NCI-H2227 treated with DMSO at 0.1 percent for 48 hours (cell line): ENCODE measurements at places on chromosomes 3 and 15.

DNA sequence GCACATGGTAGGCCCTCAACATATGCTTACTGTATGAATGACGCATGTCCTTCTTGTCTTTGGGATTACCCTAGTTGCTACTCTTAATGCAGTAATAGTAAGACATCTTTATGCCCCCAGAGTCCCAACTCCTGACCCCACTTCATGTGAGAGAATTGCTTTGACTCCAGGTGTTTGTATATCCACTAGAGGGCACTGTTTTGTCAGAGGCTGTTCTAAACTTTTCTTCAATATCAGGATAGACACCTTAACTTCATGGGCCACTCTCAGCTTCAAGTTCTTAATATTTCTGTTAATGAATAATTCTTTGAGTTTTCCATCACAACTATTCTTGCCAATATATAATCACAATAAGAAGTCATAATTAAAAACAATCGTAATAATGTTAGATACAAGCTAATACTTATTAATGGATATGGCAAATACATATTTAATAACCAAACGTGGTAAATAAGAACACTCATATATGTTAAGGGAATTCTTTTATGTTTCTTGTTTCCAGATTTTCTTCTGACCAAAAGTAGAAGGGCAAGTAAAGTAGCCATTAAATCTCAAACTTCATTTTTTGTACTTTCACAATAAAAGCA is 337.2 kb upstream of the DNAJC19 start:
- no peak for DNase-seq

- no peak for DNase-seq
Observed at GRCh38 chr3:151995091-151995490, 121.6 kb downstream of the SUCNR1 start.

GRCh38 chr3:39445927-39446326 is 21.6 kb upstream of the MOBP start:
- no peak for DNase-seq

- no peak for DNase-seq
Observed at GRCh38 chr3:80297720-80298119, 529.9 kb upstream of the ROBO1 start.

GRCh38 chr3:138945709-138946662 is 951 bp downstream of the FOXL2 start:
- no peak for DNase-seq

- no peak for DNase-seq
Observed at GRCh38 chr3:18745472-18745871, 320.3 kb upstream of the SATB1 start.

GRCh38 chr3:169172535-169172934 is 491.0 kb downstream of the MECOM start:
- DNase-seq, result no peak

DNA sequence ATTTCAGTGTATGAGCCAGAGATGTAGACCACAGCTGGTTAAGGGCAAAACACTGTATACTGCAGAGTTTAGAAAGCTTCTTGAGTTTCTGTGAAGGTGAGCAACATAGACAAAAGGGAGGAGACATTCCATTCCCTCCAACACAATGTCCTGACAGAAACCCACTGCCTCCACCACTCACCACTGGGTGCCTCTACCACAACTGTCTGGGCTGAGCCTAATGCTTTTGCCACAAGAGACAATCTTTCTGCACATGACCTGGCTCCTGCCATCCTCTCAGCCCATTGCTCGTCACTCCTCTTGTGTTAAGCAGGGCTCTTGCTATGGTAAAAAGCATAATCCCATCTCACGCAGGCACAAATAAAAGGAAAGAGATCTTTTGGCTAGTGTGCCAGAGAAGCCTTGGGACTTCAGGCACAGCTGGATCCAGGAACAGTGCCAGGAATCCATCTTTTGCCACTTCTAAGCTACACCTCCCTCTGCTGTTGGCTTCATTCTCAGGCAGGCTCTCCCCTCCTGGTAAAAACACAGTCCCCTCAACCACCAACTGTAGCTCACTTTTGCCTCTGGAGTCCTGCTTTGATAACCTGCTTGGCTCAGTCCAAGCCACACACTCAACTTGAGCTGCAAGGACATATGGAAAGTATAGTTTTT is 140.6 kb upstream of the PRR20G start:
- DNase-seq, result no peak

DNA sequence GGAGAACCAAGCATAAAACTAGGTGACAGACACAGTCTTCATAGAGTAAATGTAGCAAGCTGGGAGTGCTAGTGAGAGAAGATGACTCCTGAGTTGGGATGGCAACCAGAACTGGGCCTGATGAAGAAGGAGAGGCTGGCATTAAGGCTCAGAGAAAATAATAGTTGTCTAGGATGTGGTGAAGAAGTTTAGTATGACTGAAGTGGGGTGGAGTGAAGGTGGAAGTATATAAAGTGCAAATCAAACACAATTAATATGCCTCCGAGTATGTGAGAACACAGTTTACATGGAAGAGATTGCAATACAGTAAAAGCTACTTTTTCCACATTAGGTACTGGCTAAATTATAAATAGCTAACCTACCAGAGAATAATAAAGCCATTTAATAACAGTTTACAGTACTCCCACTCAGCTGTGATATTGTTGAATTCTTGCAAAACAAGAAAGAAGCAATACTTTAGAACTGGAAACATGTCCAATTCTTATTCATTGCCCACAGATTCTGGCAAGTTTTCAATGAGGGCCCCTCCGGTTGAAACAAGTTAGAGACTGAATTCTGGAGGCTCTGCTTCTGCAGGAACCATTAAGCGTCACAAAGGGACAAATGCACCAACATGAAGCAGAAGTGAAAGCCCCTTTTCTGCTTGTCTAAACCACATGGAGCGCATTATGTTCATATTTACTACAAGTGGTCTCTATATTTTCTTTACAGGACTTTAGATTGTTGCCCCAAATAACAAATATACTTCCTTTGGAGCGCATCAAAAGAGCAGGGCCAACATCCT is 243.7 kb downstream of the SLC9A9 start:
- no peak for DNase-seq

GRCh38 chr3:71791634-71792033 is 6.7 kb upstream of the PROK2 start:
- no peak for DNase-seq

GRCh38 chr3:132332508-132332907 is 15.3 kb downstream of the ACP3 start:
- no peak for DNase-seq

DNA sequence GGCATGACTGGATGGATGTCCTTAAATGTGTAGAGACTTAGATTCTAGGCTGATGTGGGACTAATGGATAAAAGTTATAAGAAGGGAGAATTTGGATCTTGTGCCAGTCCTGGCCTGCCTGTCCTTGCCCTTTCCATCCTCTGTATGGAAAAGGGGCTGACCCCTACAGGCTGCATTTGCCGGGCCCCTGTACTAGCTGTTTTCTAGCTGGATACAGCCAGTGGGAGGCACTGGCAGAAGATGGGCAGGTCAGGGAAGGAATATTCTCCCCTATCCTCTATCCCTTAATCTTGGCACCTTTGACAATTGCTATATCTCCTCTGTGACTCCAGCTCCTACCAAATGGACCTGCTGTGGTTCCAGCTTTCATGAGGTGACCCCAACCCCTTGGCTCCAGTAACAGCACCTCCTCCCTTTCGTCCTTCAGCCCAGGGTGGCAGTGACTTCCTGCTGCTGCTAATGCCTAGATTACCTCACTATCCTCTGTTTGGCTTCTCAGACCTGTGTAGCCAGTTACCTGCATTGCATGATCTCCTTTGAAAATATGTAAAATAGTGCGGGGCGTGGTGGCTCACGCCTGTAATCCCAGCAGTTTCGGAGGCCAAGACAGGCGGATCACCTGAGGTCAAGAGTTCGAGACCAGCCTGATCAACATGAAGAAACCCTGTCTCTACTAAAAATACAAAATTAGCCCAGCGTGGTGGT is 6.2 kb upstream of the TNFAIP8L3 start:
- DNase-seq, result no peak

DNA sequence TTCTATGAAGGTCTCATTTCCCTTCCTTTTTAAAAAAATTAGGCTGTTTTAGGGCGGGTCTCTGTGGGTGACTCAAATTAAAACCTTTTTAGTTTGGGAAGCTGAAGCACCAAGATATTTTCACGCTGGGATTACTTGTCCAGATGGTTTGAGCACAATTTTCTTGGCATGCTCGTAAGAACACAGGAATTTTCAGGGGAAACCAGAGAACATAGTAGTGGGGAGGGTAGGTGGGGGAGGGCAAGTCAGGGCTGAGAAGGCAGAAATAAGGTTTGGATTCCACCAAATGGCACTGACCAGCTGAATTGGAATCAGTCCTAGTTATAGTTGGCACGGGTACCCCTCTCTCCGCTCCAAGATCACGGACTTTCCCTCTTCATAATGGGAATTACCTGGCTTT is 97.3 kb upstream of the LRIG1 start:
- no peak for DNase-seq

DNA sequence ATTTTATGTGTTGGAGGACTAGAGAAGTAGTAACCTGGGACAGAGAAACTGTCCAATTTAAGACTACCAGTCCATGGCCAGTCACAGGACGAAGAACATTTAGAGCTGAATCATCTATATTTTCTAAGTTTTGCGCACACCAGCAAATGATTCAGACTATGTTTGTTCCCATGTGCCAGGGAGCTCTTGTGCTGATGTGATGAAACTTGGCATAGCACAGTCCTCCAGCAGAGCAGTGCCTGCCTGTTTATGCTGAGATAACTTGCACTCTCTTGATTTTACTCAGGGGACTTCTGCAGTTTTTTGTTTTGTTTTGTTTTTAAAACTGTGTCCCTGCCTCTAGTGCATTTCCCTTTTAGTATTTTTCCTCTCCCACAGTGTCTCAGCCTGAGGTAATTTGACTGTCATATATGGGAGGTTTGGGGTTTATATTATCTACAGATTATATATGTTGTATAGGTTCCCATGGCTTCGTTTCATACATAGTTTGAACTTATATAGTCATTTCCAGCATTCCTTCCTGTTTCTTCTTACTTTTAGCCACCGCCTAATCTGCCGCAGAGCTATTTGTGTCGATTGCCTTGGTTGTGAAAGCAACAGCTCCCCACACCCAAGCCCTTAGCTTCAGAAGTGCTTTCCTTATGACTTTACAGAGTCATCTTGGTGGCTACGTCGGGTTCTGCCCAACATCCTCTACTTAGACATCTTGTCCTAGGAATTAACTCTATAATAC is 45.5 kb downstream of the PPM1L start:
- DNase-seq, result no peak
